ENCODE measurements at places on chromosomes 6 and 20.
A peak's percentile ranks its signal among the peaks of the same experiment; 100 is the strongest.

DNA sequence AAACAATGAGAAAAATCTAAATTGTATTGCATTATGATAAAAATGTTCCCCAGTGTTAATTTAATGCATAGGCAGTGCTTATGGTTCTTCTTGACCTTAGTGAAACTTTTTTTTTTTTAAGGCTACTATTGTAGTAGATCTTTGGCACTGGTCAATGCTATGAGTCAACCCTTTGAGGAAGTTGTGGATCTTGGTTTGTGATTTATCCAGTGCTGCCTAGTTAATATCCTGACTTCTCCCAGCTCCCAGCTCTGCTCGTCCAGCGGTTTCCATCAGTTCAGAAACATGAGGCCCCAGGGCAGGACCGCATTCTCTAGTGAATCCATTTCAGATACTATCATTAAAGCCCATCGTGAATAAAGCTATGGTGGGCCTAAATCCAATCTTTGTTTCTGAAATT lies 364.5 kb upstream of the JARID2 start:
- DNase-seq: no peak

DNA sequence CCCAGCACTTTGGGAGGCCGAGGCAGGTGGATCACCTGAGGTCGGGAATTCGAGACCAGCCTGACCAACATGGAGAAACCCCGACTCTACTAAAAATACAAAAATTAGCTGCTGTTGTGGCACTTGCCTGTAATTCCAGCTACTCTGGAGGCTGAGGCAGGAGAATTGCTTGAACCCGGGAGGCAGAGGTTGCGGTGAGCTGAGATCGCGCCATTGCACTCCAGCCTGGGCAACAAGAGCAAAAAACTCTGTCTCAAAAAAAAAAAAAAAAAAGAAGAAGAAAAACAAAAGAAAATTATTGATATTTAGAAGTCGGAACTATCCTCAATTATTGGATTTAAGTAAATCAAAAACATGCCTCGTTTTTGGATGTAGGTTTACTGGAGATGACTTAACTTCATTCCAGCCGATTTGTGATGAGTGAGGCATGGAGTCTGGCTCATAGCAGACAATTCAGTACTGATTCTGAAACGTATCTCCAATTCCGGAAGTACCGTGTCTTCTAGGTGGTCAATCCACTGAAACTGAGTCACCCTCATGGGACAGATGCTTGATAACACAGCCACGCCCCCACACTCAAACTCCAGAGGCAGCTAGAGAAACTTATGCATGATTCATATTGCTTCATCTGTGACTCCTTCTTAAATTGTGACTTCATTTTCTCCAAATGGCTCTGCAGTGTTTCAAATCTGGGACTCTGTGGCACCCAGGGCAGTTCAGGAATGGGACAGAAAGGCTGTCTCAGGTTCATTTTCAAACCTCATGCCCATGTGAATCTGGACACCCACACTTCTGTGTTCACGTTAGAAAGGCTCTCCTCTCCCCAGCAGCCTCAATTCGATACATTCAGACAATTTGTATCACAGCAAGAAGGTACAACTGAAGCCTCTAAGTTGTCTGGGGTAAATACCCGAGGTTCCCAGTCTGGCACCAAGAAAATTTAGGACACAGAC lies 110.4 kb upstream of the ARMC2 start:
- no peak for DNase-seq

- DNase-seq: no peak
Measured at GRCh38 chr6:75430631-75431325, 62.8 kb downstream of the FILIP1 start.

- no peak for DNase-seq
Measured at GRCh38 chr20:52867305-52867704, 104.9 kb upstream of the TSHZ2 start.

GRCh38 chr6:18823782-18824386 lies 436.7 kb downstream of the RNF144B start:
- DNase-seq: peak; percentile 67

GRCh38 chr6:72560721-72561593 lies 60.9 kb upstream of the KCNQ5 start:
- DNase-seq: no peak

- DNase-seq: no peak
Measured at GRCh38 chr6:156864557-156864956, 87.4 kb downstream of the ARID1B start.

DNA sequence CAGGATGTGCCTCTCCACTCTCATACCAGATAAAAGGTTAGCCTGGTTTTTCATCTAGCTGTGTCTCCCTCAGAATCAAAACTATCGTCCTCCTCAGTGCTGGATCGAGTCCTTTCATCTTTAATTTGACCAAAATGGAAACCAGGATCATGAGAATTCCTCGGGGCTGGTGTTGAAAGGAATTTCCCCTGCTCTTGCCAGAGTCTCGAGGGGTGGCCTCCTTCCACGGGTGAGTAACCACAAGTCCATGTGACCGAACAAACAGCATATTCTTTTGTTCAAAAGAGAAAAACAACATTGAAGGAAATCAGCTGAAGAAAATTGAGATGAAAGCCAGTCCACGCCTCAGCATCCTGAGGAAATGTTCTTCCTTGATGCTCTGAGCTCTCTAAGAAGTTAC lies 165.9 kb upstream of the CDYL start:
- no peak for DNase-seq

GRCh38 chr6:116456106-116456505 lies 5.1 kb upstream of the CALHM6 start:
- no peak for DNase-seq

- no peak for DNase-seq
Measured at GRCh38 chr6:34970488-34970887, 81.4 kb downstream of the ANKS1A start.

GRCh38 chr6:137024237-137024990 lies 20.4 kb downstream of the IL20RA start:
- no peak for DNase-seq

- no peak for DNase-seq
Measured at GRCh38 chr6:2109796-2110195, 135.6 kb downstream of the GMDS start.

DNA sequence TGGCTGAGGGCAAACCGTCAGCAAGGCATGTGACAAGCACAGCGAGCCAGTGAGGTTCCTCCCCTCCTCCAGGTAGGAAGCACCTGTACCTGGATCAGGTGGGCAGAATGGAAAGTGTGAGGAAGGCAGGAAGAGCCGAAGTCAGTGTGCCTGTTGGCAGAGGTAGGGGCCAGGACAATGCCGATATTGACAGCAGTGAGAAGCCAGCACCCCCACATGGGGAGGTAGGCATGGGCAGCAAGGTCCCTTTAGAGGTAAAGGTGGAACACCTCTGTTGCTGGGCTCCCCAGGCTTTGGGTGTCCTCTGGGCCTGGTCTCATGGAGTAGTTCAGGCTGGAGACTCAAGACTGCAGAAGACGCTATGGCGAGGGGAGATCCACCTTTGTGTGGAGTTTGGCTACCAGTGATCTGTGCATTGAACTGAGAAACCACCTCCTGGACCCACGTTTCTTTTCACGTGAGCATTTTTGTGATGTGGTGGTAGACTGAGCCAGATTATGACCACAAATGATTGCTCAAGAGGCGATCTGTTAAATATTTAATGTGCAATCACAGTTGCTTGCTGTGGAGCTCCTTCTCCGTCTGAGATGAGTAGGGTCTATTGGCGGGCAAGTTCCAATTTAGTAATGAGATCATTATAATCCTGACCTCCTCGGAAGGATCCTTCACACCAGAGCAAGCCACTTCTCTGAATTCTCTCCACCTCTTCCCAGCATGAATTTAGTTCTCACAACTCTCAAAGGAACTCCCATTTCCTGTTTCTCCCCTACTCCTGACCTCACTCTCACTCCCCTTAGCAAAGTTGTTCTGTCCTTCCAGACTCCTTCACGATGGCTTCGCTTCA lies 174.8 kb downstream of the CDH26 start:
- no peak for DNase-seq

- no peak for DNase-seq
Measured at GRCh38 chr6:45535933-45536332, 158.2 kb upstream of the SUPT3H start.

DNA sequence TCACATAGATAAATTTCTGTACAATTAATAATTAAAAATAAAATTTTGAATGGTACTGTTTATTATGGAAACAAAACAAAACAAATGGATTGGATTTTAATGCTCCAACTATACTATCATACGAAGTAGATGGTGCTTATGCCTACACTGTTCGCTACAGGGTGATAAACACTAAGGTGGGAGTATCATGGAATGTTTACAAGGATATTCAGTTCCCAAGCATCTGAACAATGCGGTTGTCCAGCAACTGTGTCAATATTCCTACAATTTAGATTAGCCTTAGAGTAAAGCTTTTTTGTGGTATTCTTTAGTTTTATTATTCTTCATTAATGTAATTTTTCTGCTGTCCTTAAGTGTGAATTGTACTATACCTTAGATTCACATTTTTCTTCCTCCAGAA lies 105.1 kb downstream of the MMS22L start:
- no peak for DNase-seq

GRCh38 chr6:142926494-142927270 lies 18.3 kb downstream of the HIVEP2 start:
- DNase-seq: peak; percentile 54

DNA sequence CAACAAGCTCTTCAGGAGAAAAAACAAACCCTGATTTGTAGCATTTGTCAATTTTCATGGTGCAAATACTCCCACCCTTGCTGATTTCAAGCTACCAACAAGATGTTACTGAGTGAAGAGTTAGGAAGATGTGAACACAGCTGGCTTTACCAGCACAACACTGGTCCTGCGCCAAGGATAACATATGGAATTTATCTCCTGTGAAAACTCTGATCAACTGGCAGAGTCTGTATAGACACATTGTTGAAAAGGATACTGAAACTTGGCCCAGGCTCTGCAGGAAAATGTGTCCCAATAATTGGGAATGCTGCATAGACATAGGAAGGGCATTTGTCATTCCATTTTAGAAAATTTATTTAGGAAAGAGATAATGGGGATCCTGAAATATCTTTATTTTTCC lies 29.0 kb downstream of the OTOR start:
- no peak for DNase-seq

DNA sequence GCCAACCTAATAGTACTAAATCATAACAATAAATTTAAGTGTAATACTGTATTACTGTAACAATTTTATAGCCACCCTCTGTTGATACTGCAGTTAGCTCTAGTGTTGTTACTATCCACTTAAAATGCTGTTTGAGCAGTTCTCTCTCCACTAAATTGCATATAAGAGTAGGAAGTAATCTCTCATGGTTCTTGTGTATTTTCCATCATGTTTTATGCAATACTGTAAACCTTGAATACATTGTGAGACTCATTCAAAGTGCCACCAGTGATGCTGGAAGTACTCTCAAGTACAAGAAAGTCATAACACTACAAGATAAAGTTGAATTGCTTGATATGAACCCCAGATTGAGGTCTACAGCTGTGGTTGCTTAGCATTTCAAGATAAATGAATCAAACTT lies 65.5 kb downstream of the WASF1 start:
- DNase-seq: no peak

GRCh38 chr6:108877046-108877751 lies 29.0 kb downstream of the ARMC2 start:
- no peak for DNase-seq

DNA sequence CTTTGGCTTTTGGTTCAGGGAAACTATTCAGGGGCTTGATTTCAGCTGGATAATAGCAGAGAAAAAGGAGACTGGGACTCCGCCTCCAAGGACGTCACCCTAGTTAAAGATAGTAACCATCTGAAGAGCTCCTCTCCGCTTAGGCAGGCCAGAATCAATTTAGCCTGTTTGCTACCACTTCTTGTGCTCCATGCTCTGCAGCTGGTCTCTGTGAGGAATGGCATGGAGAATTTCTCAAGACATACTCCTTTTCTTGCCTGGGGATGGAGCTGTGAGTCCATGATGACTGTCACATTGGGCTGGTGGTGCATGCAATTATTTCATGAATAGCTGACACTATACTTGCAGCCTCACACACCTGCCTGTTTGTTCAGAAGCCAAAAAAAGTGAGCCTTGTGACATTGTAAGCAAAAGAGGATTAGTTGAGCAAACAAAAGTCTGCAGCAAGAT lies 61.4 kb downstream of the TXLNB start:
- DNase-seq: no peak

- no peak for DNase-seq
Measured at GRCh38 chr6:36357872-36358225, 21.2 kb upstream of the BNIP5 start.

DNA sequence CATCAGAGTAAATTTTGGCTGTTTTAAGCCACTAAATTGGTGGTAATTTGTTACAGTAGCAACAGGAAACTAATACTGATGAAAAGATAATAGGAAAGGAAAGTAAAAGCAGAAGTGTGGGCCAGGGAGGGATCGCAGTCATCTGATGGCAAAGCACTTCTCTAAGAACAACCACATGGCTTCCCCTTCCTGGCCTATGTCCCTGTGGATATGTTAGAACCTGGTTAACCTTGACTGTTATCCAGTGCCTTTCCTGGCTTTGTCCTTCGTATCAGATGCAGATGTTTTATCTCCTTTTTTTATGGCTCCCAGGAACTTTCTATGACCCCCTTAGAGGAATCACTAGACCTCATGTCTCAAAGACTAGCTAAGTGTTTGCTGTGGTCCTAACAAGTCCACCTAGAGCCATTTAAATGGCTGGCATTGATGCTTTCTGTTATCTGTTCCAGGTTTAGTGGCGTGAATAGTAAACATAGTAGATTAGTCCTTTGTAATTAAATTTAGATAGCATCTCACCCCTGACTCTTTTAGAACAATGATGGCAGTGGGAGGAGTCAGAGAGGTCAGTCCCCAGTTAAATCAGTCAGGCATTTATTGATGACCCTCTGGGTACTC lies 79.2 kb upstream of the PHACTR2 start:
- DNase-seq: no peak

DNA sequence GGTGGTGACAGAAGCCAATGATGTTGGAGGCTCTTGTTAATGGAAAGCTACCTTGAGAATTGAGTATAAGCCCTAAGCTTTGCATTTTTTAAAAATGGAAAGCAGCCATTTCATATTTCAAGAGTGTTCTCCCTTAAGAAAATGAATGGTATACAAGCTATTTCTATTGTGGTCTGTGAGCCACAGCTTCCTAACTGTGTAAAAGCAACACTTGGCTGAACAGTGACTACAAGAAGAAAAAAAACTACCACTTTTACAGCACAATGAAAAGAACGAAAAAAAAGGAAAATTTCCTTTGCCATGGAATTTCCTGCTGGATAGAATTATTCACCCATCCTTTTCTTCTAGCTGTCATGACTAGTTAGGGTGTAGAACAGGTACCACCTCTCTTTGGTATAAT lies 397.1 kb upstream of the BTBD3 start:
- DNase-seq: no peak

- DNase-seq: no peak
Measured at GRCh38 chr6:140039364-140039763, 664.9 kb upstream of the CITED2 start.

DNA sequence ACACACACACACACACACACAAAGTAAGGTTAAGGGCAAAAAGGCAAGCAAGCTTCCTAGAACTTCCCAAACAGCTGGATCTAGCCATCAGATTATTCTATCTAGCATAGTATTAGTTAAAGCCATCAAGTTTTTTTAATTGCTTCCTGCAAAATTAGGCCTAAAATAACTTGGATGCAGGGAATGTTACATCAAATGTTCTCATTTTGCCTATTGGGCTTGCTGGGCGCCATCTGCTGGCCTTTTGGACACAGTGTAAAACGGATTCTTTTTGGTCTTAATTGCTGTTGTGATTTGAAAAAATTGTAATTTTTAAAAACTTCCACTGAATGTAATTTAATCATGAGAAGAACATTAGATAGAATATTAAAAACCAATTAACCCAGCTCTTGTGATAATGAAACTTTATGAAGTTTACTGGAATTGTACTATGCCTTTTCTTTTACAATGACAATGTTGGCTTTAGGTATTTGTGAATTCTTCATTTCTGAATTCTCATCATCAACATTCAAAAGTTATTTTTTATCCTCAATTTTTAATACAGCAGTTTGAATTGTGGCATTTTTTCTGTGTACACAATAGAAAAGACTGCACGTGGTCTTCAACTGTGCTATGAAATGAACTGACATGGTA lies 6.8 kb downstream of the MKKS start:
- no peak for DNase-seq
